ENCODE measurements at places on chromosomes 2 and 18. TPM values are rescaled to one million over a fixed set of nuclear protein-coding genes. Genes with fewer than 3 reads are reported as not detected.
A peak's percentile ranks its signal among the peaks of the same experiment; 100 is the strongest.

DNA sequence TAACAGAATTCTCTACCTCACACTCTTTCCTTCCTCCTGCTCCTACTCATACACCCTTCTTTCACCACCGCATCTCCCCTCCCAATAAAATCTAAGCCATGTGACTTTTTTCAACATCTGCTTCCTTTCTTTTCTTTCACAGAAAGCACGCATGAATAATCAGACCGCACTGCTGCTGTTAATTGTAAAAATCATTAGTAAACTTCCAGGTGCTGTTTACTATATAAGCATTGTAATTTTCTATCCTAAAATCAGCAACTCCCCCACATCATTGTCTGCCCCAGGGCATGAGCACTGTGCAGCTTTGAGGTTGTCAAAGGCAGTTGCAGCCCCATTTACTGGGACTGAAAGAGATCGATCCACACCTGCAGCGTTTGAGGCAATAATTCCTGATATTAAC is 782.6 kb upstream of the ID2 start:
- H3K36me3 ChIP-seq, result no peaks in the 10 kb centered on the region
- no peak overlapping the region for H3K4me3 ChIP-seq
- H3K4me1 ChIP-seq, result peaks cover 19% of the 10 kb centered on the region
- peak overlapping the region; percentile 23 for H3K27ac ChIP-seq

DNA sequence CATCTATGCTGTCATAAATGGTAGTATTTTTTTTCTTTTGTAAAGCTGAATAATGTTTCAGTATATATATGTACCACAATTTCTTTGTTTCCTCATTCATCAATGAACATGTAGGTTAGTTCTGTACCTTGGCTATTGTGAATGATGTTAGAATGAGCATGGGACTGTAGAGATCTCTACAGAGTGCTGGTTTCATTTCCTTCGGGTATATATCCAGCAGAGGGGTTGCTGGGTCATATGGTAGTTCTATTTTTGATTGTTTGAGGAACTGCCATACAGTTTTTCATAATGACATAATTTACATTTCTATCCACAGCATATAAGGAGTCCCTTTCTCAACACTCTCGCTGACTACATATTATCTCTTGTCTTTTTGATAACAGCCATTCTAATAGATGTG is 243.5 kb downstream of the CDH7 start:
- H3K4me1 ChIP-seq, result no peaks in the 10 kb centered on the region
- no peak overlapping the region for H3K27ac ChIP-seq
- H3K36me3 ChIP-seq, result no peaks in the 10 kb centered on the region
- H3K4me3 ChIP-seq, result no peak overlapping the region

TEKT4 gene
- not detected for total RNA-seq

DNA sequence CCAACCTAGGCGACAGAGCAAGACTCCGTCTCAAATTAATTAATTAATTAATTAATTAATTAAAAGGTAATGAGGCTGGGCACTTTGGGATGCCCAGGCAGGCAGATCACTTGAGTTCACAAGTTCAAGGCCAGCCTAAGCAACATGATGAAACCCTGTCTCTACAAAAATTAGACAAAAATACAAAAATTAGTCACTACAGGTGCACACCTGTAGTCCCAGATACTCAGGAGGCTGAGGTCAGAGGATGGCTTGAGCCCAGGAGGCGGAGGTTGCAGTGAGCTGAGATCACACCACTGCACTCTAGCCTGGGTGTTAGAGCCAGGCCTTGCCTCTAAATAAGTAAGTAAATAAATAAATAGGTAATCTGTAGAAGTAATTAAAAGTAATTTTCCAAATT is 6.8 kb downstream of the SF3B1 start:
- H3K4me3 ChIP-seq, result no peak overlapping the region
- peaks cover 18% of the 10 kb centered on the region for H3K36me3 ChIP-seq
- no peak for DNase-seq
- no peak overlapping the region for H3K27ac ChIP-seq
- H3K4me1 ChIP-seq, result no peaks in the 10 kb centered on the region

DNA sequence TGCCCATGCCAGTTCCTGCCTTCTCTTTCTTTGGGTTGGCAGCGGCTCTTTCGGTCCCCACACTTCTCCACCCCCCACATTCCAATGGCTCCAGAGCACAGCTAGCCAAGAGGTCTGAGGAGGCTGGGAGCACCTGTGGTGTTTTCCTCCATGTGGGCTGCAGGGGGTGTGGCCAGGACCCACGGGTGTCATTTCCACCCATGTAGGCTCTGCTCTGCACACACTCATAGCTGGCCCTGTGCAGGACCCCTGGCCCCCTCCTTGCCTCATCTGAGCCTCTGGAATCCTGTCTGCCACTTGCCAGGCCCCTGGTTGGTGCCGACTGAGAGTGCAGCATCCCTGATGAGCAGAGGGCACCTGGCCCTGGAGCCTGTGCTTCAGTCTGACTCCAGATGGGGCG is 46.3 kb downstream of the DYSF start:
- no peak overlapping the region for H3K27ac ChIP-seq
- peaks cover 9% of the 10 kb centered on the region for H3K4me1 ChIP-seq
- no peaks in the 10 kb centered on the region for H3K27me3 ChIP-seq
- no peaks in the 10 kb centered on the region for H3K36me3 ChIP-seq

DNA sequence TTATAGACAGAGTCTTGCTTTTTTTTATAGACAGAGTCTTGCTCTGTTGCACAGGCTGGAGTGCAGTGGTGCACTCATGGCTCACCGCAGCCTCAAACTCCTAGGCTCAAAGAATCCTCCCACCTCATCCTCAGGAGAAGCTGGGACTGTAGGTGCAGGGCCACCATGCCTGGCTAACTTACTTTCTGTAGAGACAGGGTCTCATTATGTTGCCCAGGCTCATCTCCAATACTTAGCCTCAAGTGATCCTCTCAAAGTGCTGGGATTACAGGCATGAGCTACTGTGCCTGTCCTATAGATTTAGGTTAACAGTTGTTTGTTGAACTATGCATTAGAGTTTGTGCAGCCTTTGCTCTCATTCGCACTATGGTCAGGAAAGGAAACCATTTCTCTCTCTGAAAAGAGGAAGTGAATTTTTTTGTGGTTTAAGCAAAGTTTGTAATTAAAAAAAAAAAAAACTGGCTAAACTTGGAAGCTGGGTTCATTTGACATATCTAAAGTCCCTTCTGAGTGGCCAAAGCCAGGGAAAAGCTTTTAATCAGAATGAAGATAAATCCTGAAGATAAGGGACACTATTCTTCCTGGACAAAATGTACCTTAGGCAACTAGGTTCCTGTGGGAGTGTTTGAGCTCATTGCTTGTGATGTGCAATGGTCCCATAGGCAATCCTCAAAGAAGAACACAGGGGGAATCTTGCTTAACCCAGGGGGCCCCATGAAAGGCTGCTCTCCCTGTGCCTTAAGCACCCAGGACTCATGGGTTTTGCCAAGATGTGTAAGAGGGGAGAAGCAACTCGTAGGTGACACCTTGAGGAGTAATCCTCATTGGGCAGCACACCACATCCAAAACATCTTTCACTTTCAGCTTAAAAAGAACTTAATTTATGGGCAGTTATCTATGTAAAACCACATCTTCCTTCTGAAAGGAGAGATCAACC is 201.7 kb downstream of the MREG start:
- H3K36me3 ChIP-seq, result no peaks in the 10 kb centered on the region
- no peak overlapping the region for H3K27ac ChIP-seq
- no peak for DNase-seq
- H3K27me3 ChIP-seq, result no peaks in the 10 kb centered on the region
- no peaks in the 10 kb centered on the region for H3K4me1 ChIP-seq
- no peak overlapping the region for H3K4me3 ChIP-seq

HOXD13 gene
- not detected for total RNA-seq

CFC1 gene
- total RNA-seq, result 0.31 TPM
